ENCODE measurements at places on chromosomes 2 and 18. TPM values are rescaled to one million over a fixed set of nuclear protein-coding genes. Genes with fewer than 3 reads are reported as not detected.

- H3K4me1 ChIP-seq: peaks cover 87% of the 10 kb centered on the region
- peaks cover 8% of the 10 kb centered on the region for H3K36me3 ChIP-seq
- no peak overlapping the region for H3K27ac ChIP-seq
- no peak overlapping the region for H3K4me3 ChIP-seq
- no peak for DNase-seq
These were observed 4.6 kb downstream of the DYSF start for GRCh38 chr2:71457923-71458322.

- no peak overlapping the region for H3K27ac ChIP-seq
- H3K27me3 ChIP-seq: no peaks in the 10 kb centered on the region
- H3K4me3 ChIP-seq: no peak overlapping the region
- DNase-seq: no peak
These were observed 148.7 kb downstream of the CABLES1 start for GRCh38 chr18:23283916-23284430.

DNA sequence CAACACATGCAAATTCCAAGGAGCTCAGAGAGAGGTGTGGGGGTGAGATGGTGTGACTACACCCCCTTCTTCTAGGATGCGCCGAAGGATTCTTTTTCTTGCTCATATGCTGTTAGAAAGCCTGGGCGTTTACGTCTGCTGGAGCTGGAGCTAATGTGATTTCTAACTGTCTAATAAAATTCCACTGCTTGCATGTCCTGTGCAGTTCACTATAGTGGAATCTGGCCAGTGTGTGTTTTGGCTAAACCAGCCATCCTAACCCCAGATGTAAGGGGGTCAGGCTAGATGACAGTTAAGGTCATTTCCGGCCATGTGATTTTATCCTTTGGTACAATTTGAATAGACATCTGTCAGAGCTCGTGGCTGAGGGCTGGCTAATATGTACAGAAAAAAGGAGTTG is 194.1 kb downstream of the PRKCE start:
- DNase-seq: no peak
- H3K27me3 ChIP-seq: no peaks in the 10 kb centered on the region
- no peak overlapping the region for H3K4me3 ChIP-seq
- H3K27ac ChIP-seq: no peak overlapping the region
- peaks cover 17% of the 10 kb centered on the region for H3K4me1 ChIP-seq

GRCh38 chr2:188410504-188411235 is 119.0 kb downstream of the GULP1 start:
- H3K27me3 ChIP-seq: no peaks in the 10 kb centered on the region
- DNase-seq: no peak
- H3K36me3 ChIP-seq: no peaks in the 10 kb centered on the region
- no peak overlapping the region for H3K4me3 ChIP-seq
- H3K4me1 ChIP-seq: no peaks in the 10 kb centered on the region
- no peak overlapping the region for H3K27ac ChIP-seq

DNA sequence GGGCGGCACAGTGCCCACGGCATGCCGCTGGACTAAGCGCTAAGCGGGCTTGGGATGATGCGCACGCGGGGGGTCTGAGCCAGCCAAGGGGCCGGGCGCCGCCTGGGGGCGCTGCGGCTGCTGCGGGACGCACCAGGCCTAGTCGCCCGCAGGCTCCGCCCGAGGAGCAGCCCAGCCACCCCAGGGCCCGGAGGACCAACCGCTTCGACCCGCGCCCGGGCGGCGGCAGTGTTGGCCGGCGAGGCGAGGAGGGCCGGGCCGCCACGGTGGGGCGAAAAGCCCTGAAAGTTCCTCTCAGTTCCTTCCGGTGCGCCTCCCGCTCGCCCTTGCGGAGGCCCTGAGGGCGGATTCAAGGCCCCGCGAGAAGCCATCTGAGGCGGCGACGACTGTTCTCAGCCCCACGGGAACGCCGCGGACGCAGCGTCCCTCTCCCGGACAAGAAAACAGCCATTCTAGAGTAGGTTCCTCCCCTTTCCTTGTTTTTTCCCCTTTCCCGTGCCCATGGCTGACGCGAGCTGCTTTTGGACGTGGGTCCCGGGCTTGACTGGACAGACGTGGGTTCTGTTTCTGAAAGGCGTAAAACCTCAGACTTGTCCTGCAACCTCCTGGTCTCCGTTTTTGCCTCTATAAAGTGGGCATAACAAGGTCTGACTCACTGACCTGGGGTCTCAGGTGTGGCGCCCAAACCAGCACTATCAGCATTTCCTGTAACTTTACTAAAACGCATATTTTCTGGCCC is at the start of gene ANKAR:
TSS of gene ANKAR (plus strand) at position 297 of the 739 bp plus-strand sequence. CDS start 1,821 bp downstream, outside the sequence.
- peak; percentile 93 for DNase-seq
- H3K36me3 ChIP-seq: peaks cover 23% of the 10 kb centered on the region
- H3K4me3 ChIP-seq: peak within 1 kb of the TSS; percentile 80
- peaks cover 12% of the 10 kb centered on the region for H3K4me1 ChIP-seq

- no peaks in the 10 kb centered on the region for H3K27me3 ChIP-seq
- H3K4me3 ChIP-seq: no peak overlapping the region
- DNase-seq: peak; percentile 62
- no peaks in the 10 kb centered on the region for H3K4me1 ChIP-seq
- H3K36me3 ChIP-seq: no peaks in the 10 kb centered on the region
These were observed 57.0 kb downstream of the ZNF407 start for GRCh38 chr18:74654638-74655037.

DNA sequence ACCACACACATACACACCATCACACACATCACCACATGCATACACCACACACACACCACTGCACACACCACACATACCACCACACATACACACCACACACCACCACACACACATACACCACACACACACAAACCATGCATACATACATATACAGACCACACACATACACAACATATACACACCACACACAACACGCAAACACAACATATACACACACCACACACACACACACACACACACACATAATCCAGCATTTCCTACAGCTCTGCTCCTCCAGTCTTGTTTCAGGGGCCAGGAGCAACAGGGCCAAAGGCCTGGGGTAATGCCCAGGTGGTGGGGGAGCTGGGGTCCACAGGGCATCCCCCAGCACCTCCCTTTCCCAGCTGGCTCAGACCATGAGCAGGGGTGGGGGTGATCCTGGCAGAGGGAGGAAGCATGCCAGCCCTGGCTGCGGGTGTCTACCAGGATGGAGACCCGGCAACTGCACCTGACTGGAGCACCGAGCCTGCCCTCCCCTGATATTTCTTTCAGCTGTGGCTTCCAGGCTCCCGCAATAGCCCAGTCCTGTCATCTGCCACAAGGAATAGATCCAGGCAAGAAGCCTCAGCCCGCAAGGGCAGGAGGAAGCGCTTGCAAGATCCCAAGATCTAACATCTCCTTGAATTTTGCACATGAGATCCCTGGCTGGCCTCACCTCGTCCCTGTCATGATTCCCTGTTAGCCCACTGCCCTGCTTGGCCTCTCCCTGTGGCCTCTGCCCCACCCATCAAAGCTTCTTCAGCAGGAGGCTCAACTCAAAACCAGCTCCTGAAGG is 196.9 kb downstream of the TNS1 start:
- peaks cover 83% of the 10 kb centered on the region for H3K36me3 ChIP-seq
- H3K27me3 ChIP-seq: no peaks in the 10 kb centered on the region
- peaks cover 56% of the 10 kb centered on the region for H3K4me1 ChIP-seq
- DNase-seq: no peak
- no peak overlapping the region for H3K4me3 ChIP-seq

Gene CYRIA
- polyA plus RNA-seq: 7.0 TPM

DNA sequence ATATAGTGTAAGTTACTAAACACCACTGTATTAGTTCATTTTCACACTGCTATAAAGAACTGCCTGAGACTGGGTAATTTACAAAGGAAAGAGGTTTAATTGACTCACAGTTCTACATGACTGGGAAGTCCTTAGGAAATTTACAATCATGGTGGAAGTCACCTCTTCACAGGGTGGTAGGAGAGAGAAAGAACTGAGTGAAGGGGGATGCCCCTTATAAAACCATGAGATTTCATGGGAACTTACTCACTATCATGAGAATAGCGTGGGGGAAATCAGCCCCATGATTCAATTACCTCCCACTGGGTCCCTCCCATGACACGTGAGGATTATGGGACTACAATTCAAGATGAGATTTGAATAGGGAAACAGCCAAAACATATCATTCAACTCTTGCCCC is 618.0 kb downstream of the NYAP2 start:
- H3K36me3 ChIP-seq: no peaks in the 10 kb centered on the region
- H3K27me3 ChIP-seq: no peaks in the 10 kb centered on the region
- H3K27ac ChIP-seq: no peak overlapping the region
- no peak overlapping the region for H3K4me3 ChIP-seq

Gene SLC40A1
- 45.7 TPM for polyA plus RNA-seq

Gene CAVIN2
- polyA plus RNA-seq: 33.0 TPM

GRCh38 chr2:121131375-121131774 is 153.6 kb downstream of the TFCP2L1 start:
- no peaks in the 10 kb centered on the region for H3K4me1 ChIP-seq
- no peak for DNase-seq
- no peaks in the 10 kb centered on the region for H3K36me3 ChIP-seq
- peaks cover 2% of the 10 kb centered on the region for H3K27me3 ChIP-seq

DNA sequence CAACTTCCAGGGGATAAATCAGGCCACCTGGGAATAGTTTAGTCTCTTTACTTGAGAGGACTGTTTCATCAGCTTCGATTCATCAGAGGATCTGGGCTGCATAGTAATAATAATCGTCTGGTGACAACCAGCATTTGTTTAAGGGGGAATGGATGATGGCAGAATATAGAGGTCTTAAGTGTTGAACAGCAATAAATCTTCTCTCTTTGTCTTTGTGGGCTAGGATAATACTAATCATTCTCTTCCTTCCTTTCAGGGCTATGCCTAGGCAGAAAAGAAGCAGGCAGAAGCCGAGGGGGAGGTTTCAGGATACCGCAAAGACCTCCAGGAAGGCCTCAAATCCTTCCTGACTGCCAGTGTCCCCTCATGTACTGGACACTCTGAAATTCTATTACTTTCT is 150.4 kb upstream of the GAREM1 start:
- no peaks in the 10 kb centered on the region for H3K4me1 ChIP-seq
- no peaks in the 10 kb centered on the region for H3K27me3 ChIP-seq
- no peak overlapping the region for H3K27ac ChIP-seq
- H3K36me3 ChIP-seq: no peaks in the 10 kb centered on the region

Gene ABCB11
- 0.13 TPM for polyA plus RNA-seq

GRCh38 chr2:143162123-143162837 is 33.1 kb downstream of the ARHGAP15 start:
- no peak overlapping the region for H3K4me3 ChIP-seq
- DNase-seq: peak; percentile 71
- no peaks in the 10 kb centered on the region for H3K27me3 ChIP-seq
- no peak overlapping the region for H3K27ac ChIP-seq
- H3K4me1 ChIP-seq: no peaks in the 10 kb centered on the region
- no peaks in the 10 kb centered on the region for H3K36me3 ChIP-seq

Gene SETBP1
- 16.6 TPM for polyA plus RNA-seq

DNA sequence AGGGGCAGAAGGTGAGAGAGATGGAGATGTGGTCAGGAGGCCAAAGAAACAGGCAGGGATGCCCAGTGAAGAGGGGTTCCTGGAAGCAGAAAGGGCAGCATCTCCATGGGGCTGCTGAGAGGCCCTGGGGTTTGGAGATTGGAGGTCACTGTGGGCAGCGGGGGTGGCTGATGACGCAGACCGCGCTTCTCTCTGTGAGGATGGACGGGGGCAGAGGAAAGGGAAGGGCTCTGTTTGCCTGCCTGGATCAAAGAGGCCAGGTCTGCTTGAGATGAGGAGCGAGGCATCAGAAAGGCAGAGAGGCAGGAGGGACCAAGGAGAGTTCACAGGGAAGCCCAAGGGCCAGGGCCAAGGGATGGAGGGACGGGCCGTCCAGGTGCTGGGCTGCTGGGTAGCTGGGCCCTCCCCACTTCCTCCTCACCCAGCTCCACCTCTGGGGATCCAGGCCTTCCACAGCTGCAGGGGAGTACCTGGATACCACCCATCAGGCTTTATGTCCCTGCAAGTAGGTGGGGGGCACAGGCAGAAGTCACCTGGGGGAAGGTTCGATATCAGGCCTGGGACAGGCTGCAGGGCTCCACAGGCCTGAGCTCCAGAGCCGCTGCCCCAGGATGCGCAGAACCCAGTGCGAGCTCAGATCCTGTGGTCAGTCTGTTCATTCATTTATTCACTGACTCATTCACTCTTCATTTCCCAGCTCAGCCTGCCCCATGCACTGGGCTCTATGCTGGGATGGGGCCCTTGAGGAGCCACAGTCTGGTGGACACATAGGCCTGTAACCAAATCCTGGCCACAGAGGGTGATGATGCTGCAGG is 30.6 kb downstream of the ADRA2B start:
- DNase-seq: no peak
- no peak overlapping the region for H3K4me3 ChIP-seq
- H3K27me3 ChIP-seq: no peaks in the 10 kb centered on the region
- no peak overlapping the region for H3K27ac ChIP-seq
- no peaks in the 10 kb centered on the region for H3K36me3 ChIP-seq

Gene KCNS3
- 7.4 TPM for polyA plus RNA-seq

DNA sequence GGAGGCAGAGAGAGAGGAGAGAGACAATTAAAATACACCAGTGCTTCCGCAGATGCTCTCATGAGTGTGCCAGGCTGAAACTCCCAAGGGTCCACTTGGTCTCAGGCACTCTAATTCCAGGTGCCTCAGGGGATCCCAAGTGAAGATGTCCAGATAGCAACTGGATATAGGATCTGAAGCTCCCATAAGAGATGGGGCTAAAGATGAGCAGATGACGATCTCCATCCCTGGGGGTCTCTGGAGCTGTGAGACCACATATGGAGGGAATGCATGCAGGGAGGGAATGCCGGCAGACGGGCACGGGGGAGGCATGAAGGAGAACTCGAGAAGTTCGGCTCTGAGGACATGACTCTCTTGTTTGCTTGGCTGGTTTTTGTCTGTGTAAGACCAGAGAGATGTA is 223.7 kb upstream of the RAB6C start:
- H3K4me3 ChIP-seq: no peak overlapping the region
- no peaks in the 10 kb centered on the region for H3K27me3 ChIP-seq
- H3K27ac ChIP-seq: no peak overlapping the region
- no peaks in the 10 kb centered on the region for H3K36me3 ChIP-seq
- DNase-seq: no peak
- peaks cover 14% of the 10 kb centered on the region for H3K4me1 ChIP-seq

DNA sequence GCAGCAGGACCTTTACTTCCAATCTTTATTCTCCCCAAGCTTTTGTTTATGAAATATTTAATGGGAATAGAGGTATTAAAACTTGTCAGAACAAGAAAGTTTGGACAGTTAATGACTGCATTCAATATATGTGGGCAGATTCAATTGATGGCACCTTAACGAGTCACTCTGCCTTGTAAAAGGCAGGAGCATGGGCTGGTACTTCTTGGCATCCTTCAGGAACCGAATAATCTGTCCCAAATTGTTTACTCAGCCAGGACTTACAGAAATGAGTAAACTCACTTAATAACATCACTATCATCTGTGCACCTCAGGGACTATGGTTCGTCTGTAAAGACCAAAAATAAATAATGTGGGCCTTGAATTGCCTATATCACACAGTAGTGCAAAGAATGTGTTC is 1280.3 kb upstream of the TMEFF2 start:
- DNase-seq: no peak
- no peaks in the 10 kb centered on the region for H3K27me3 ChIP-seq
- no peak overlapping the region for H3K4me3 ChIP-seq

All from muscle of leg (tissue), 16 donors.